ENCODE measurements at places on chromosomes 3 and 15. TPM values are rescaled to one million over a fixed set of nuclear protein-coding genes. Genes with fewer than 3 reads are reported as not detected.

ISLR gene
- total RNA-seq = 41.3 TPM

PSTPIP1 gene
- total RNA-seq = 3.7 TPM

CIB2 gene
- 6.6 TPM for total RNA-seq

CCR9 gene
- total RNA-seq = 0.25 TPM

EIF2A gene
- total RNA-seq = 132 TPM

SEC11A gene
- 63.9 TPM for total RNA-seq

TMEM266 gene
- 0.27 TPM for total RNA-seq

GP9 gene
- total RNA-seq = not detected

NLGN1 gene
- 2.2 TPM for total RNA-seq

DNA sequence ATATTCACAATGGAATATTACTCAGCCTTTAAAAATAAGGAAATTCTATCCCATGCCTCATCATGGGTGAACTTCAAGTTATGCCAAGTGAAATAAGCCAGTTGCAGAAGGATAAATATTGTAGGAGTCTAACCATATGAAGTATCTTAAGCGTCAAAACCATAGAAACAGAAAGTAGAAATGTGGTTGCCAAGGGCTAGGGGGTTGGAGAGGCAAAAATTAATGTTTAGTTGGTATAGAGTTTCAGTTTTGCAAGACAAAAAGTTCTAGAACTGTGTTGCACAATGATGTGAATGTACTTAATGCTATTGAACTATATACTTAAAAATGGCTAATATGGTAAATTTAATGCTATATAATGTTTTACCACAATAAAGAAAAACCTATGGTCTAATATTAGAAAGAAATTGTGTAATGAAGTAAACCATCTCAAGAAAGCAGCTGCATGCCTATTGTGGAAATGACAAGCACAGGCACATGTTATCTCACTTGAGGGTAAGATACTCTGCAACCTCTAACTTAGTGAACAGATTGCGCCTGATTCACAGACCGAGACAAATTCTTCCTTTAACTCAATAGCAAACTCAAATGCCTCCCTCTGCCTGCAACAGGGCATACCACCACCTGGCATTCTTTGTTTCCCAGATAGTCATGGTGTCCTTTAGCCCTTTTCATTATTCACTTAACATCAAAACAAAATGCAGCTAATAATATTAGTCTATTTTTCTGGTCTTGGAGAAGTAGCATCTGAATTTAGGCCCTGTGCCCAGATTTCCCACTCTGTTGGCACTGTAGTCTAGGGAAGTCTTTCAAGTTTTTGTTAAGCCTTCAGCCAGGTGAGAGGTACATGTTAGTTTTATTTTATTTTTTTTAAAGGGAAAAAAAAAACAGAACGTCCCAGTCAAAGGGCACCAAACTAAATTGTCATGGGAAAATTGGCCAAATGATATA lies 80.2 kb upstream of the ACP3 start:
- no peak for DNase-seq

- no peak for DNase-seq
Measured at GRCh38 chr3:124859025-124859424, 28.1 kb downstream of the ITGB5 start.

DNA sequence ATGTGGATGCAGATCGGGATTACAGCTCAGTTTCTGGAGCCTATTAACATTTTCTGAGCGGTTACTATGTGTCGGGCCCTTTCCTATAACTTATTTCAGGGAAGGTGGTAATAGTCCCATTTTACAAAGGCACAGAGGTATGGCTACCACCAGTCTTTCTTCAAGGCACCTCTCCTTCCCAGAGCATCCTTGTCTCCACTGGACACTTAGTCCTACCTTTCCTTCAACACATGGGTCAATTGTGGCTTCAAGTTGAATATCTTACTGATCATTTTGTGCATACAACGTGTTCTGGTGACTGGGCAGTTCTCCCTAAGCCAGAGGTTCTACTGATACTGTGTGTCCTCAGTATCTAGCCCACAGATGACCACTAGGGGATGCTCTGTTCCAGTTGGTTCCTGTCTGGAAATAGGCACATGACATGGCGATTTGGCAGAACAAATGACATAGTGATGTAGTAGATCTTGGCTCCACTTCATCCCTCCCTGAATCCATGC lies 60.7 kb upstream of the CMTM8 start:
- peak; percentile 76 for DNase-seq

DNA sequence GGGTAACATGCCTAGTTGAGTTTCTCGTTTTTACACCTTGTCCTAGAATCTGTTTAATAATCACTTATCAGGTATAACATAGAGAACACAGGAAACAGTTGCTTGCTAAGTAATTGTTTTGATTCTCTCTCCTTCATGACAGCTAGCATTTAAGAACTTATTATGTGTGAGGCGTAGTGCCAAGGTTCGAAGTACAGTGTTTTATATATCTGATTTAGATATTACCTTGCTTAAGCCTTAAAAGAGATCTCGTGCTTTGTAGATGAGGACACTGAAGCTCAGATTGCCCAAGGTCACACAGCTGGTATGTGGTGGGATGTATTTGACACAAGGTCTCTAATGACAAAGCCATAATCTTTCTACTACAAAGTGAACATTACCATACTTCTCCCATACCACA lies 29.0 kb upstream of the IFT57 start:
- no peak for DNase-seq

- DNase-seq = no peak
Measured at GRCh38 chr3:148367756-148368155, 329.9 kb upstream of the AGTR1 start.

DNA sequence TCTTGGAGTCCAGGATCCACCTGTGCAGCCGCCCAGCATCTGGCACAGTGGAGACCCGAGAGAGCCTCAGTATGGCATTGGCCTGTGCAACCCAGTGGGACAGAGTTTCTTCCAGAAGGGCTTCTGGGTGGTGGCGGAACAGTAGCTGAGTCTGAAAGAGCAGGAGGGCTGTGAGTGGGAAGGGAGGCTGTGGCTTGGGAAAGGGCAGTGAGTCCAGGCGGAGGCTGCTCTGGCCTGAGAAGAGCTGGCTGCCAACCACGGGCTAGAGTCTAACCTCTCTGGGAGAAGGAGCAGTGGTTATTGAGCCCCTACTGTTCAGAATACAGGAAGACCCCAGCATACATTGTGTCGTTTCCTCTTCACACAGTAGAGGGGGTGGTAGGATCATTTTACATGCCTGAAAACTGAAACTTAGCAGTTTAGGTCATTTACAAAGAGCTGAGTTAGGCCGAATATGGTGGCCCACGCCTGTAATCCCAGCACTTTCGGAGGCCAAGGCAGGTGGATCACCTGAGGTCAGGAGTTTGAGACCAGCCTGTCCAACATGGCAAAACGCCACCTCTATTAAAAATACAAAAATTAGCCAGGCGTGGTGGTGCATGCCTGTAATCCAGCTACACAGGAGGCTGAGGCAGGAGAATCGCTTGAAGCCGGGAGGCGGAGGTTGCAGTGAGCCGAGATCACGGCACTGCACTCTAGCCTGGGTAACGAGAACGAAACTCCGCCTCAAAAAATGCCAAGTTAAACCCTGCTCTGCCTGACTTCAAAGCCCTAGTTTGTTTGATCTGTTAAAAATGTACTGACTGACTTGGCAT lies 3.2 kb downstream of the AEN start:
- no peak for DNase-seq

DNA sequence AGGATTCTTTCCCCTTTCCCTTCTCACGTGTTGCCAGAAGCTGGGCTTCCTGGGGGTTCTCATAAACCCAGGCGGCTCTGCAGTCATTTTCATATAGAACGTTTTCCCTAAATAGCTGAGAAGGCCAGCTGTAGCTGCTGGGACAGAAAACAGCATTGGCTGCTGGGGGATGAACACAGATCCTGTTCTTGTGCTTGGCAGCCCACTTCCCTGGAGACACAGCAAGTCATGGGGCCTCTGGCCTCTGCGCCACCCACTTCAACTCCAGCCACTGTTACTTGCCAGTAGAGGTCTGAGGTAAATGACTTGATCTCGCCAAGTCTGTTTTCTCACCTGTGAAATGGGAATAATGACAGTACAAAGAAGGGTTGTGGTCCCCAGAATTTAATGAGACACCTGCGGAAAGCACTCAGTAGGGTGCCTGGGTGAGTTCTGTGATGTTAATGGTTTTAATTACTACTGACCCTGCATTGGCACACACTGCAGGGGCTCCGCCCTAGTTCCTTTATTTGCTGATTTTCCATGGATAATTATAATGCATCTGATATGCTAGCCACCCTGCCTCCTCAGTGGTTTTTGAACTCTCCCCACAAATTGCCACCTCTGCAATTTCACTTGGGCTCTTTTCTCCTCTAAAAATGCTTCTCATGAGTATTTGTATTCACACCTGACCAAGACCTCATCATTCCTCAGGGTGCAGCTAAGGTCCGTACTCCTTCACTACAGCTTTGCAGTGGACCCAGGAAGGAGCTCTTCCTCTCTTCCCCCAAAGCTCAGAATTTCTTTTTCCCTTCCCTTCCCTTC lies 274.7 kb downstream of the RPLP1 start:
- DNase-seq = no peak

- no peak for DNase-seq
Measured at GRCh38 chr3:7813365-7813764, 688.3 kb upstream of the LMCD1 start.

DNA sequence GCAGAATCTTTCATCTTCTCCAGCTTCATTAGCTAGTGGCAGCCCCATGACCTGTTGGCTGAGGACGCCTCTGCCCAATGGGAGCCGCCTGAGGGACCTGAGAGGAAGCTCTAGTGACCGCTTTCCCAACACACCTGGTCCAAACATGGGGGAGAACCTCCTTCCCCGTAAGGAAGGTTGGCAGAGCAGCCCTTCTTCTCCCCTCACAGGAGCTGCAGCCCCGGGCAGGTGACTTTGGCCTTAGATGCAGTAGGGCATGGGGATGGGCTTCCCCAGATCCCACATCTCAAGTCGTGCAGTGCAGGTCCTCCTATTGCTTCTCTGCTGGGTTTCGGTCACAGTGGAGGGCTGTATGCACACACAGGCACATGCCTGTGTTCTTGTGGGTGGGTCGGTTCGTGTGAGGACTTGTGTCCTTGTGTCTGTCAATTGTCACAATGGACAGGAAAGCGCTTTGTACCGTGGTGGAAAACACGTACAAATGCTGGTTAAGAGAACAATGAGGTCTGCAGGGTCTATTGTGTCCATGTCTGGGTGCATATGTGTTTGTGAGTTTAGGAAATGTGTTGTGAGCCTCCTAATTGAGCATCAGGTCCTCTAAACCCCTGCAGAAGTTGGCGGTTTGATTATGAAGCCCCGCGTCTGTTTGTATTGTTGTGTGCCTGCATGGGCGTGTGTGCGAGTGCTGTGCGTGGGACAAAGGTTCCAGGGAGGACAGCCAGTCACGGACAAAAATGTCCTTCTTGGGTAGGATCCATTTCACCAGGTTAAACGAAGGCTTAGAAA lies 1.4 kb downstream of the ISLR2 start:
- no peak for DNase-seq

- DNase-seq = no peak
Measured at GRCh38 chr3:193023218-193023617, 105.6 kb upstream of the MB21D2 start.

- no peak for DNase-seq
Measured at GRCh38 chr3:116161575-116162525, 283.4 kb downstream of the LSAMP start.

GRCh38 chr3:171788546-171789351 lies 21.5 kb downstream of the PLD1 start:
- DNase-seq = no peak

- DNase-seq = no peak
Measured at GRCh38 chr3:135056084-135056730, 261.1 kb downstream of the EPHB1 start.

DNA sequence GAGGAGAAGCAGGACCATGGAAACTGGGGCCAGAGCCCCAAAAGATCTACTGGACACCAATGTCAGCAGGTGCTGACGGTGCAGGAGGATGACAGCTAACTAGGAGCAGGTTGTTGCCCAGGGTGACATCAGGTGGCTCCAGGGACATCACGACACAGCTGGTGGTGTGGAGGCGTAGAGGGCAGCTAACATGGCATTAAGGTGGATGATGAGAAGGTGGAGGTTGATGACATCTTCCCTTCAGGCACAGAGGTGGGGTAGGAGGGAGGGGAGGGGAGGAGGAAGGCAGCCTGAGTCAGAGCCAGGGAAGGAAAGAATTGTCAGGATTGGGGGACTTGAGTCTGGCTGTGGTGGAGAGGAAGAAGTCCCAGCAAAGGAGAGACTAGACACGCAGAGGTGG lies 1.5 kb upstream of the EPHB1 start:
- no peak for DNase-seq

GRCh38 chr3:187292181-187292580 lies 644 bp upstream of the MASP1 start:
- DNase-seq = no peak

DNA sequence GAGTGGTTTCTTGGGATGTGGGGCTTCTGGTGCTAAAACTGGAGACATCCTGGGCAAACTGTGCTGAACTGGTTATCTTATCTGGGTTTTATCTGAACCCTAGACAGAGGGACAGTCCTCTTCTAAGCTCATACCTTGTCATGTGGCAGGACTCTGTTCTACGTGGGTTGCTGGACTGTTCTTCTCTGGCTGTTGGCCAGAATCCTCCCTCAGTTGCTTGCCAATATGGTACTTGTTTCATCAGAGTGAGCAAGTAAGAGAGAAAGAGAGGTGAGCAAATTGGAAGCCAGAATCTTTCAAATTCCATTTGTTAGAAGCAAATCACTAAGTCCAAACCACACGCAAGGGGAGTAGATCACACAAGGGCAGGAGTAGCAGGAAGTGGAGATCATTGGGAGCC lies 291.5 kb upstream of the TBL1XR1 start:
- no peak for DNase-seq

DNA sequence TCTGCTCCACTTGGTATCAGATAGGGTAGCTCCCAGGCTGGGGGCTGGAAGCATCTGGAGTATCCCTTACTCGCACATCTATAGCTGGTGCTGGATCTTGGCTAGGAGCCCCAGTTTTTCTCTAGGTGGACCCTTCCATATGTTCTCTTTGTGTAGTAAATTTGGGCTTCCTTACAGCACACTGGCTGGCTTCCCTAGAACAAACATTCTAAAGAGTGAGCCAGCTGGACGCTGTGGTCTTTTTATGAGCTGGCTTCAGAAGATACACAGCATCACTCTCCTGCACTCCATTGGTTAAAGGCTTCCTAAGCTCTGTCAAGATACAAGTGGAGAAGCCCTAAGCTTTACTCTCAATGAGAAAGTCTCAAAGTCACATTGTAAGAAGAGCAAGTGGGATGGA lies 322.1 kb downstream of the WDR72 start:
- DNase-seq = no peak

GRCh38 chr15:70783041-70783440 lies 19.7 kb upstream of the UACA start:
- no peak for DNase-seq

GRCh38 chr3:44436181-44436580 lies 41.3 kb downstream of the ZNF445 start:
- DNase-seq = no peak
